ENCODE measurements at places on chromosomes 3 and 15.

DNA sequence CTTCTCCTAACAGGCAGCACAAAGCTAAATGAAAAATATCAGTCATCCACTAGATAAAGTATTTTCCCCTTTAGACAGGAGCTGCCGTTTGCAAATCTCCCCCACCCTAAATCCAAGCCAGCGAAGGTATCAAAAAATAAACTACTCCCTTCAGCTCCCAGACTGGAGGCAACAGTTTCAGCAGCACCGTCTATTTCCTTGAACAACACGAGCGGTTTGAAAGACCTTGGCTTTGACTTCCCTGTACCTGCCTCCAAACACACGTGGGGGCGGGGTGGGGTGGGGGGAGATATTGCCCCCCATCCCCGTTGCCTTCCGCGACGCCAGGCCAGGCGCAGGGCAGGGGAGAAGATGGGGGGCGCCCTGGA is 832 bp upstream of the CACNA1D start:
- DNase-seq = no peak

DNA sequence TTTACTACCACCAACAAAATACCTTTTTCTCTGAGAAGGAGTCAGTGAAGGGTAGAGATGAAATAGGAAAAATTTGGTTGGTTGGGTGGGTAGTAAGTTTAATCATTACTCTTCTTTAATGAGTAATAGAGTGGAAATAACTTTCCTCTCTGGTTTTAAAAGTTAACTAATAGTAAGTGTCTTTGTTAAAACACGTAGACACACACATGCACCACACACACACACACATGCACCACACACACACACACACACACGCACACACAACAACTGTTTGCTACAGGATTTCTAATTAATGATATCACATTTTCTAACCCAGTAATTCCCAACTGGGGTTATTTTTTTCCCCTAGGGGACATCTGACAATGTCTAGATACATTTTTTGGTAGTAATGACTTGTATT is 84.1 kb downstream of the CHL1 start:
- DNase-seq = no peak

DNA sequence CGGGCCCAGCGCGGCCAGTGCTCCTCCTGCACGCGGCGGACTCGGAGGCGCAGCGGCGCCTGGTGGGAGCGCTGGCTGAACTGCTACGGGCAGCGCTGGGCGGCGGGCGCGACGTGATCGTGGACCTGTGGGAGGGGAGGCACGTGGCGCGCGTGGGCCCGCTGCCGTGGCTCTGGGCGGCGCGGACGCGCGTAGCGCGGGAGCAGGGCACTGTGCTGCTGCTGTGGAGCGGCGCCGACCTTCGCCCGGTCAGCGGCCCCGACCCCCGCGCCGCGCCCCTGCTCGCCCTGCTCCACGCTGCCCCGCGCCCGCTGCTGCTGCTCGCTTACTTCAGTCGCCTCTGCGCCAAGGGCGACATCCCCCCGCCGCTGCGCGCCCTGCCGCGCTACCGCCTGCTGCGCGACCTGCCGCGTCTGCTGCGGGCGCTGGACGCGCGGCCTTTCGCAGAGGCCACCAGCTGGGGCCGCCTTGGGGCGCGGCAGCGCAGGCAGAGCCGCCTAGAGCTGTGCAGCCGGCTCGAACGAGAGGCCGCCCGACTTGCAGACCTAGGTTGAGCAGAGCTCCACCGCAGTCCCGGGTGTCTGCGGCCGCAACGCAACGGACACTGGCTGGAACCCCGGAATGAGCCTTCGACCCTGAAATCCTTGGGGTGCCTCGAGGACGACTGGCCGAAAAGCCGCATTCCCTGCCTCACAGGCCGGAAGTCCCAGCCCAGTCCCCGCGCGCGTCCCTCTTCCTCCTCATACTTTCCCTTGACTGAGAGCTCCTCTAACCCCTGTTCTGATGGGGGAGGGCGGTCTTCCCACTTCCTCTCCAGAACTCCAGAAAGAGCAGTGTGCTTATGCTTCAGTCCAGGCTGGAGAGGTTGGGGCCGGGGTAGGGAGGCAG is 1.4 kb upstream of the IL17RC start:
- peak; percentile 77 for DNase-seq

- DNase-seq = peak; percentile 89
Measured at GRCh38 chr15:60006203-60006862, 2.2 kb downstream of the FOXB1 start.

- DNase-seq = peak; percentile 91
Measured at GRCh38 chr15:77650265-77650664, 17.6 kb upstream of the LINGO1 start.

DNA sequence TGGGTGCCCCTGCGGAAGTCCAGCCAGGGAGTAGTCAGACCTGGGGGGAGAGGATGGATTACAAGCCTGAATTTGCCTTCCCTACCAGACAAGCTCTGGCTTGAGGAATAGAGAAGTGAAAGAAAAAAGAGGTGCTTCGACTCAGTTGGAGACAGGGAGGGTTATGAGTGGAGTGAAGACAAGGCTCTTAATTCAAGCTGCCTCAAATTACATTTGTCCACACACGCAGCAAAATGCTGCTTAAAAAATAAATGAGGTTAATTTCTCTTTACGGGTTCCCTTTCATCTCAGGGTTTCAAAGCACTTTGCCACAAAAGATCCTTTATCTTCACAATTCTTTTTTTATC is 49.0 kb upstream of the SLC4A7 start:
- DNase-seq = peak; percentile 18

- DNase-seq = no peak
Measured at GRCh38 chr15:66675446-66675845, 26.6 kb upstream of the SMAD6 start.

GRCh38 chr3:15325228-15325627 is 7.2 kb downstream of the SH3BP5 start:
- peak; percentile 63 for DNase-seq

DNA sequence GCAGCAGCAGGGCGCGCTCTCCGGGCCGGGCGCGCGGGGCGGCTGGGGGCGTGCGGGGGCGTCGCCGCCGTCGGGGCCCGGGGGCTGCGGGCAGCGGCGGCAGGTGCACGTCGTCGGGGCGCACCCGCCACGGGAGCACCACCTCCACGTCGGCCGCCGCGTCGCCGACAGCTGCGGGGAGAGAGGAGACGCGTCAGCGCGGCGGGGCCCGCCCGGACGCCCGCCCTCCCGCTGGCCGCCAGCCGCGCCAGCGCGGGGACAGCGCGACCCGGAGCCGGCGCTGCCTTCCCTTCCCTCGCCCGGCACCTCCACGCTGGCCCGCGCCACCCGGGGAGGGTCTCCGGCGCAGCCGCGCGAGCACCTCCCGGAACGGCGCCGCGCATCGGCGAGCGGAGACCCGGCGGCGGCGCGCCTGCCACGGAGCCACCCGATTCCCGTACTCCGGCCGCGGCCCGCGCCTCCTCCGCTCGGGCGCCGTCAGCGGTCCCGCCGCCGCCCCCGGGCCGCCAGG is 481 bp downstream of the ADAMTS17 start:
- DNase-seq = no peak

DNA sequence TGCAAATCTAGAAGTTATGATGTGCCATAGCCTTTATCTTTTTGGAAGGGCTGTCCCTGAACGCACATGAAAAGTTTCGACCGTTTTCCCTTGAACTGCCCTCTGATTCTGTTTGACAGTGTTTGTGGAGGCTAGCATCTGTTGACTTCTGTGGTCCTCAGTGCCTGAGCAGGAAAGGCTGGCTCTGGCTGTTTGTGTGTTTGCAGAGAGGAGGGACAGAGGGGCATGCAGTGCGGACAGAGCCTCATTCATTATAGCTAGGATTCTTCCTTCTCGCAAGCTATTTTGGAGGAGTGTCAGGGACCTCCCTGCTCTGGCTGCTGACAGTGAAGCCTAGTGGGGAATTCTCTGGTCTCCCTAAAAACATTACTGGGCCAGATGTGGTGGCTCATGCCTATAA is 64.5 kb downstream of the CDAN1 start:
- DNase-seq = no peak

- no peak for DNase-seq
Measured at GRCh38 chr15:100735129-100736053, 133.0 kb downstream of the ASB7 start.

GRCh38 chr3:128067489-128067888 is 15.3 kb downstream of the SEC61A1 start:
- DNase-seq = no peak

- no peak for DNase-seq
Measured at GRCh38 chr3:106737265-106737664, 640.0 kb upstream of the CCDC54 start.

- DNase-seq = no peak
Measured at GRCh38 chr3:75951941-75952340, 166.6 kb upstream of the ZNF717 start.

- no peak for DNase-seq
Measured at GRCh38 chr15:101329309-101329863, 34.3 kb upstream of the SNRPA1 start.

DNA sequence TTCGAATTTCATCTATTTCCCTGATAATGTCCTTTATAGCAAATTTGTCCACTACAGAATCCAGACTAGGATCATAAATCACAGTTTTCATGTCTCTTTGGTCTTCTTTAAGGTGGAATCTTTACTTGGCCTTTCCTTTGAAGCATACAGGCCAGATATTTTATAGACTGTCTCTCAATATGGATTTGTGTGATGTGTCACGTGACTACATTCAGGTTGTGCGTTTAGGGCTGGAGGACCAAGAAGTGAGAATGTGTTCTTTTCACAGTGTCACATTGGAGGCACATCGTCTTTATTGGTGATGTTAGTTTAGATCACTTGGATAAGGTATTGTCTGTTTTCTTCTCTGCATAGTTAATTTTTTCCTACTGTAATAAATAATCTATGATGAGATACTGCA is 232.9 kb downstream of the MEIS2 start:
- DNase-seq = no peak

DNA sequence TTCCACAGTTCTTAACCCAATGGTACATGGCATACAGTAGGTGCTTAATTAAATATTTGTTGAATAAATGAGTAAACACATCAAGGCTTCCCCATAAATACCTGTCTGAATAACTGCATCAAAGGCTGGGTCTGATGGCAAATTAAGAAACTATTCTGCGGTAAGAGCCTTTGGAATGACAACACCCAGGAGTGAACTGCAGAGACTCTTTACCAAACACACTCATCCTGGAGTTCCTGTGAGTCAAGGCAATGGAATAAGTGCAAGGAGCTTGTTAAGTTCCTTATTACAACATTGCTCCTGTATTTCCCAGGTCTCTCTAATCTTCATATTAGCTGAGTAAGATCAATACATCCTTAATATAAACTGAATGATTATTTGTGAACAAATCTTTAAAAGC is 119.9 kb upstream of the STT3B start:
- no peak for DNase-seq

- peak; percentile 14 for DNase-seq
Measured at GRCh38 chr15:78210349-78210717, 24.0 kb downstream of the ACSBG1 start.

- DNase-seq = no peak
Measured at GRCh38 chr3:47661121-47661752, 82.6 kb upstream of the CSPG5 start.

DNA sequence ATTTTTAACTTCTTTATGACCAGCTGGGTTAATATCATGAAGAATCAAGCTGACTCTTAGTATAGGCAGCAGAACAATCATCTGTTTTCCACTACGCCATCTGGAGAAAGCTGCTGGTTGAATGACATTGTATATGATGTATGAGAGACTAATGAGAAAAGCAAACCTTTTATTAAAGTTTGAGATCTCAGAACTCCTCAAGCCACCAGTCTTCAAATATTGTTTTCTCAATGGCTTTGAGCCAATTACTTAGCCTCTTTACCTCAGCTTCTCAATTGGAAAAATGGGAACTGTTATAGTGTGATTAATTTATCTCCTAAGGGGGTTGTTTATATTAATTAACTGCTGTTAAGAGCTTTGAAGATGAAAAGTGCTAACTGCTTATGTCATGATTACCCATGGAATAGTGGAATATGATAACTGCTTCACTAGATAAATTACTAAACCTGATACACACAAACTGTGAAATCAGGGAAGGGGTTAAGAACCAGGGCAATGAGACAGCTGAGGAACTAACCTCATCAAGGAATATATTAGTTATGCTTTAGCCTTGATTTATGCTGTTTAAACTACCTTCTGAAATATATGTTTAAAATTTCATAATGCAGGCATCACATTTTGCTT is 330.1 kb downstream of the SOX2 start:
- no peak for DNase-seq

DNA sequence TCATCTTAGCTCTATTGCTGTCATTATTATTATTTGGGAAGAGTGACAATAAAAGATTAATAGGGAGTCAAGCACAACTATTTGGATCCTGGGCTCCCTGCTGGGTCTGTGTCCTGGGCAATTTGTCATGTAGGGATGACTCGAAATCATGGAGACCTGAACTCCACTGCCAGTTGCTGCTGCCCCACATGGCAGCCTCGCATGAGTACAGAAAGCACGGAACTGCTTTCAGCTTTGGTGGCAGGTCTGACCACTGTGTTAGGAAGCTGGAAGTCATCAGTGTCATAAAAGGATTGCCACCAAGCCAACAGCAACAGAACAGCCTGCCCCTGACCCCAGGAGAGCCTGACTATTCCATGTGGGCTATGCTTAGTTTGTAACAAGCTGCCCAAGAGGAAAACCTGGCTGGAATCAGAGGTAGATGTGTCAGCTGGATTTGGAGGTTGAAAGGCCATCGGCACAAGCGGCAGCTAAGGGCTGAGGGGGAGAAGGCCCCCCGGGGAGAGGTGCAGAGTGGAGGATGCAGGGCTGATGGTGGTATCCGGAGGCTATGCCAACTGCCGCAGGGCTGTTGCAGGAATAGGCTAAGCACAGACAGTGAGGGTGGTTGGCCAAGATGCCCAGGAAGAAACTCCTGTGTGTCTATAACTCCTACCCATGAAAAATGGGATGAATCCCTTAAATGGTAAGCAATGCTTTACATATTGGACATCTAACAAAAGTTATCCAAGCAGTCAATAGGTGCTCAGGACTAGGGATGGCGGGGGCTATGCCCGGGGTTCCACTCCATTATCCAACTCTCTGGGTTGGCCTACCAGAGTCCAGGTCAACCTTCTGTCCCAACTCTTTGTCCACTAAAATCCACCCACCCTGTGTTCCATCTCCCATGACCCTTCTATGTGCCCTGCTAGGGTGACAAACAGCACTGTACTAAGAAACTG is 291.6 kb downstream of the ADAMTS17 start:
- no peak for DNase-seq

- DNase-seq = no peak
Measured at GRCh38 chr3:113212844-113213375, 1.6 kb downstream of the BOC start.

GRCh38 chr3:56806407-56806806 is 4.7 kb upstream of the ARHGEF3 start:
- DNase-seq = no peak

DNA sequence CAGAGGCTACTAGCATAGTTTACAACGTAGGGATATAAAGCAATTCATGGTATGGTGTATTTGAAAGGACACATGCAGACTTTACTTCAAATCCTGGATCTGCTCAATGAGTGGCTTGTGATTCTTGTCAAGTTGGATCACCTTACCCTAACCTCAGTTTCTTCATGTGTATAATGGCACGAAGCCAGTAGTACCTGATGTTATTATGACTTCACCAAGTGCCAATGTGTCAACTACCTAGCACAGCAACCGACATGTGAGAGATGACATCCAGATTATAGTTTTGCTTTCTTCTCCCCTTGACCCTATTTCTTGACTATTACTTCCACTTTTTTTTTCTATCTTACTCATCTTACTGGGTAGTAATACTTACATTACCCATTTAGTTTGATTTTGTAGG is 304.5 kb downstream of the RBMS3 start:
- no peak for DNase-seq
